Activated T-cell treated with anti-CD3 and anti-CD28 coated beads, Interleukin-2, amount 50 U/mL, for 48 hours (primary cell): ENCODE measurements at places on chromosomes 11 and 22.

GRCh38 chr22:25002241-25002985, 49.9 kb downstream of the KIAA1671 start:
- DNase-seq = no peak

DNA sequence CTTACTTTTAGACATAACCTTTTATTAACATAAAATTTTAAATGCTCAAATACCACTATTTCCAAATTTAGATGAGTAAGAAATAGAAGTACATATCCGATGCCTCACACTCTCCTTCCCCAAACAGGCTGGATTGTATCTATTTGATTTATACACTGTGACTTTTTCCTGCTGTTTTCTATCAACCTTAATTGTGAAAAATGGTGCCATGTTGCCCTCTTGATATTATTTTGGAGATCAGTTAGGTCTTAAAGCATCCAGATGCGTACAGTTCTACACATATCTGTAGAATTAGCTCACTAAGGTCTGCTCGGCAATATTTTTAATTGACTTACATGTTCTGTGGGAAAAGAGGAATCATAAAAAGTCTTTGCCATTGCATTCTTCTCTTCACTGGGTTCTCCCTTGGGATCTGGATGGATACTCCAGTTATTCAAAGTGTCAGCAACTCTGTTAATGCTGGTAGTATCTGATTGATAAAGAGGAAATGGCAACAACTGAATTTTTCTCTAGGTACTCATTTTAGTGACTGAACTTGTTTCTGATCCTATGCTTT, 27.2 kb downstream of the EIF3M start:
- DNase-seq = no peak

- peak; percentile 11 for DNase-seq
Observed at GRCh38 chr11:2512431-2513407, 67.9 kb downstream of the KCNQ1 start.

- DNase-seq = no peak
Observed at GRCh38 chr11:66870616-66871520, 14.0 kb downstream of the LRFN4 start.

DNA sequence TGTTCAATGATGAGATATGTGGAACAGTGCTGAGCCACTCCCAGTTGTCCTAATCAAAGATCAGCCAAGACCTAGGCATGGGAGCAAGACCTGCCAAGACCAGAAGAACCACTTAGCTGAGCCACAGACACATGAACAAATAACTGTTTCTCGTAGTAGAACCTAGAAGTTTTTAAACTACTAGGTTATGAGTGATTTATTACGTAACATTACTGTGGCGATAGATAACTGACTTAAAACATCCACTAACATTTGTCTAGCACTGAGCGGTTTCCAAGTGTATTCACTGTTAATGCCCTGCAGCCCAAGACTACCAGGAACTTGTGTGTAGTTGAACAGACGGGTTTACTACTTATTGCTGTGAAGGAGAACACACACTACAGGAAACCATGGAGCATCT, 120.4 kb downstream of the SERGEF start:
- DNase-seq = no peak

DNA sequence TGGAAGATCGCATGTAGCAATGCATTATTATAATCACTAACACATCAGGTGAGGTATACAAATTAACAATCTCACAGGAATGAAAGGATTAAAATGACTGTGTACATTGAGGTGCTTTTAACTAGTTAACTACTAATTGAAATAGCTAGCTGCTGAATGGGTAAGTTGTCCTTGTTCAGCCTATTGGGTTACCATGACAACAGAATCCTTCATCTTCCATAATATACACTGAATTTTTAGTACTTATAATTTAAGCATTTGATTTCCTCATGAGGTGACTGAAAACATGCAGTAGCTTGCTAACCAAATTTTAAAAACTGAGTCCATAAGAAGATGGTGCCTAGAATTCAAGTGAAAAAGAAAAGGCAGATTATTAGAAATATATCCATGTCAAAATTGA, 347.9 kb downstream of the FAT3 start:
- DNase-seq = no peak

GRCh38 chr11:33976495-33977199, 74.9 kb upstream of the CAPRIN1 start:
- no peak for DNase-seq

DNA sequence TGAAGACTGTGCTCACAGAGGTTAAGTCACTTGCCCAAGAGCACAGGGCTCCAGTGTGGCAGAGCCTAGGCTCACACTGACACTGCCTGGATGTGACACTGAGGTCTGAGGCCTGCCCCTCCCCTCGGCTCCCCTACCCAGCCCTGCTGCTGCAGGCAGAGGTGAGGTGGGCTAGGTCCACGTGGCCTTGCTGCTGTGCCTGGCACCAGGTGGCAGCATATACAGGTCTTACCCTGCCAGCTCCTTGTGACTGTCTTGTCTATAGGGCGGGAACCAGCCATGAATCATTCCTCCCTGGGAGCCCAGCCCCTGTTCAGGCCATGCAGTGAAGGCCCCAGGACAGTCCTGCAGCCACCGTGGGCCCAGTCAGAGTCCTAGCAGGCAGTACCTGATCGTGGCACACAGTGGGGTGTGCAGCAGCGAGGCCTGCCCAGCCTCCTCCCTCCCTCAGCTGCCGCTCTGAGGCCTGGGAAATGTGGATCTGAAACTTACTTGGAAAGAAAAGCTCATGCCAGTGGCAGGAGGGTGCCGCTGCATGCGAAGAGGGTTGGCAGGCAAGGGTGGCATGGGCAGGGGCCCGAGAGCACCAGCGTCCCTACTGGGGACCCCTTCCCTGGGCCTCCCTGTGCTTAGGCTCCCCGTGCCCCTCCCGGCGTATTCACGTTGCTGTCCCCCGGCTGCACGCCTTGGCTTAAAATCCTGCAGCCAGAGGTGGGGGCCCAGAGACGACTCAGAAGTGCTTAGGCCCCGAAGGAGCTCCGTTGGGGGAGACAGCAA, 1.2 kb upstream of the CERK start:
- peak; percentile 82 for DNase-seq

- DNase-seq = no peak
Observed at GRCh38 chr22:20553947-20554741, 46.7 kb downstream of the MED15 start.

- DNase-seq = no peak
Observed at GRCh38 chr11:96680211-96681018, 290.6 kb downstream of the JRKL start.

DNA sequence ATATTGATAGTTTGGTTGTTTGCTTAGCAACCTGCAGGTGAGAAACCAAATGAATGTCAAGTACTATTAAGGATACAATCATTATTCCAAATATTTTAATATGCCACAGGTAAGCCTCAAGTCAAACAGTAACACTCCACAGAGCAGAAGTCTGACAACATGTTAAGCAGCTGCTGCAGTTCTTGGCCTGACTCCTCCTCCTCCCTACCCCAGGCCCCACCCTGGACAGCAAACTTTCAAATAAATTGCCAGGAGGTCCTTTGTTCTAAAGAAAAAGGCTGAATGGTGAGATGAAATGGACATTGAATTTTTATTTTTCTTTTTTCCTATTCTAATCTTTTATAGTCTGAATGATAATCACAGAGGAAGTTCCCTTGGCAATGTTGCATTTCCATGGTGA, 260.0 kb upstream of the POU2AF2 start:
- DNase-seq = no peak

DNA sequence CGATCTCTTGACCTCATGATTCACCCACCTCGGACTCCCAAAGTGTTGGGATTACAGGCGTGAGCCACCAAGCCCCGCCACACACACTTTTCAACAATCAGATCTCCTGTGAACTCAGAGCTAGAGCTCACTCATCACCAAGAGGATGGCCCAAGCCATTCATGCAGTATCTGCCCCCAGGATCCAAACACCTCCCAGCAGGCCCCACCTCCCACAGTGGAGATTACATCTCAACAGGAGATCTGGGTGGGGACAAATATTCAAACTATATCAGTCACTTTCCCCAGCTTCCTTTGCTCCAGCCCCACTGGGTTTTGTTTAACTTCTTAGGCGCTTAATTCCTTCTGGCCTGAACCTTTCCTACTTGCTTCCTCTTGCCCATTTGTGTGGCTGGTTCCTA, 26.3 kb upstream of the SORL1 start:
- DNase-seq = no peak

GRCh38 chr11:106679181-106679580, 339.1 kb downstream of the GUCY1A2 start:
- DNase-seq = no peak

- peak; percentile 67 for DNase-seq
Observed at GRCh38 chr22:50260801-50261614, 475 bp downstream of the MAPK12 start.

DNA sequence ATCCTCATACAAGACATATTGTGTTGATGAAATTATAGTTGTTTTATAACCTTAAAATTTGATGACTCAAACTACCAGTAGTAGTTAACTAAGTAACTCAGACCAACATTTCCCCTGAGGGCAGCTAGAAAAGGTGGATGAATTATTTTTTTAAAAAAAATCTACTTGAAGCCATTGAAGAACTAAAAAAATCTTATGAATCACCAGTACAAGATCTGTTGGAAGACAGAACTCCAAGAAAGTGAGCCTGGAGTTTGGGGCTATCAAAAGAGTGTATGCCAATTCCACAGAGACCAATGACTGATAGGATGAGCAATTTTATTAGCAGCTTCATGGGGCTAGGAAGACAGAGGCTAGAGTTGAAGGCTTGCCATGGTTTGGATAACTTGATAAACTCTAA, 72.4 kb downstream of the CYP2R1 start:
- no peak for DNase-seq

DNA sequence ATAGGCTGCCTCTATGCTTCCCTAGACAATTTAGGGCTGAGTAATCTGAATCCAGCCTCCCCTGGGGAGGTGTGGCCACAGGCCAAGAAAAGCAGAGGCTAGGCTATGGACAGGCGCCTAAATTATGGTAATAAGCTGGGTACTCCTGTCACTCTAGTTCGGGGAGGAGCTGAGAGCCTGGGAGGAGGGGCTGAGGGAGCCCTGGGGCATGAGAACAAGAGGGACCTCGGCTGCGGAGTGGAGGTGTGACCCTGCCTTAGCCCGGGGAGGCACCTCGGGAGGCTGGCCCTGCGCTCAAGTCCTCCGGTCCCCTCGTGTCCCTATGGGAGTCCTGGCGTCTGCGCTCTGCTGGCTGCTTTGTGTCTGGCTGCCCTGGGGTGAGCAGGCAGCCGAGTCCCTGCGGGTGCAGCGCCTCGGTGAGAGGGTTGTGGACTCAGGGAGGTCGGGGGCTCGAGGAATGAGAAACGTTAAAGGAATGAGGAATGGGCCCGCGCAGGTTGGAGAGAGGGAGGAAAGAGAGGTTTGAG, at the start of gene OTOG:
OTOG (plus strand) TSS at position 209 of the 527 bp plus-strand sequence; CDS start at position 323, 114 bp downstream.
- DNase-seq = no peak
